ENCODE measurements at places on chromosomes 4 and X.

- no peak for DNase-seq
Measured at GRCh38 chr4:185263419-185263818, 54.0 kb downstream of the SNX25 start.

DNA sequence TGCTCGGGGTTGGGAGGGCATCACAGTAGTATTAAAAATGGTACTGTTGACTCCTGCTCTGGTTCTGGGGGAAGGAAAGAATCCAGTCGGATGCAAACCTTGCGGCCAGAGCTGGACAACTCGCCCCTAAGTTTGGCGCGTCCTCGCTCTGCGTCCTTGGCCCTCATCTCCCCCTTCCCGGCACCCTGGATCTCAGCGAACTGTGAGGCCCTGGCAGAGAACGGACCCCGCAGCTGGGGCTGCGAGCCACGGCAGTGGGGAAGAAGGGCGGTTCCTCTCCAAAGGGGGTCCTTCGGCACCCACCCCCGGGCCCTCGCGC lies 14.0 kb downstream of the ARHGEF6 start:
- no peak for DNase-seq

DNA sequence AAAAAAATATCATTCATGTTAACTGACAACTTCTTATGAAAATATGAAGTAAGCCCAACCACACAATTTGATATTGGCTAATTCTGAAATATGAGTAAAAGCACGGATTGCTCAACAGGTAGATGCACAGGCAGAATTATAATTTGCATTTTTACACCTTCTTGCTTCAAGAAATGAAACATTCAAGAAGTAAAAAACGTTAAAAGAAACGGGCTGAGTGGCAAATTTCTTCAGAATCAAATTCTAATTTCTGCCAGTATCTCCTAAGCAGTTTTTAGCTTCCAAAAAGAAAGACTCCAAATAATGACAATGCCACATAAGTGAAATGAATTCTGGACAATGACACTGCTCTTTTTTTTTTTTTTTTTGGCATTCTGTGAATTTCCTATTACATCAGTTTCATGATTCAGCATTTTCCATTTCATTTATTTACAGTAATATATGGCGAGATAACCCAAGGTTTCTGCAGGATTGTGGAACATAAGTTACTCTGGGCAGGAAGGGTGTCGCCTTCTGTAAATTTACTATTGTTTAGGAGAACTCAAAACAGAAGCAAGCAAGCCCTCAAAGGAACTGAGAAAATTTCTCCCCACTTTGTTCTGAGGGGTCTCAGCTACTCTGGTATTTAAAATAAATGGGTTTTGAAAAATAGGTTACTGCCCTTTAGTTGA lies 1.4 kb downstream of the SEL1L3 start:
- peak; percentile 47 for DNase-seq

DNA sequence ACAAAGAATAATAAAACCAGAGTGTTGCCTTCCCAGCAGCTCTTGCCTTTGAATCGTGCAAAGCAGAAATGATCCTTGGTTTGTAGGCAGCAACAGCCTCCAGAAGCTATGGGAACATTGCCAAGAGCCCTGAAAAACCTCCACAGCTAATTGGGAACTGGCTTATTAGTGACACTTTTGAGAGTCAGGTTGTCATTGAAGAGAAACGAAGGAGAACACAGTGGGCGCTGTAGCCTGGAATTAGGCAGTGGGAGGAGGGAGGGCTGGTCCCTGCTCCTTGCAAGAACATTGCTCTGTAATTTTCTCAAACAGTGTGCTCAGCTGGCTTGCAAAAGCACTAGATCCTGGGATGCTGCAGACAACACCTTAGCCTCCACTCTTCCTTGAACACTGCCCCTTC lies 331.5 kb upstream of the EMCN start:
- DNase-seq, result no peak

GRCh38 chr4:72900952-72901351 lies 168.6 kb downstream of the COX18 start:
- peak; percentile 16 for DNase-seq

DNA sequence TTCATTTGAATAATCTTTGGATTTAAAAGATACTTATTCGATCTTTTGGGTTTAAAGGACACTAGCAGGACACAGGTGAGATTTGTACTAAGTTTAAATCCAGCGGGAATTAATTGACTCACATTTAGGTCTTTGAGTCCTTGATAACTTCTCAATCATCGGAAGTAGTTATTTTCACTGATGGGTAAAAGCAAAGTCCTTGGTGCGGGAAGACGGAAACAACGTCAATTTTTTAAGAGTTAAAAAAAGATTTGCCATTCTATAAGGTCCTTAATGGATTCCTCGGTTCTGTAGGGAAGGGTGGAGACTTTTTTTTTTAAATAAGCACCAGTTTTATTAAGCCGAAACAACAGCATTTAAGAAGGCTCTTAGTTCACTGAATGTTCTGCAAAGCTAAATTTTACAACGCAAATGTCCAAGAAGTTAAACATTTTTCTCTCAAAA lies 2.9 kb downstream of the TMSB4X start:
- DNase-seq, result no peak

GRCh38 chr4:147629783-147630730 lies 12.9 kb downstream of the TMEM184C start:
- no peak for DNase-seq

GRCh38 chrX:102934624-102935023 lies 2.4 kb upstream of the RAB40AL start:
- DNase-seq, result peak; percentile 4

DNA sequence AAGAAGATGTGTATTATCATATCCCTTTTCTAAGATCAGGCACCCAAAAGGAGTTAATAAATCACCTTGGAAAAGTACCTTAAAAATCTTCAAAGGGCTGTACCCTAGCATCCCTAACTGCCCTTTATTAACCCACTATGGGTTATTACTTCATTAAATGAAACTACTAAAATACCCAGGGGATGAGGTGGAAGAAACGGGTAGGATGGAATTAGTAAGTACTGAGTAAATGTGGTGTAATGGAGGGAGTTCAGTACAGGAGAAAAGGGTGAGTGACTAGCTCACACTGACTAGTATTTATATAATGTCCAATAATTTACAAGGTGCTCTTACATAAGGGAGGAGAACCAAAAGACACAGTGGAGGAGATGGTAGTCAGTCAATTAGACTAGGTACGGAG lies 51.0 kb upstream of the RASGEF1B start:
- DNase-seq, result no peak

GRCh38 chr4:183435803-183436202 lies 8.6 kb upstream of the CDKN2AIP start:
- no peak for DNase-seq

GRCh38 chr4:69098470-69098869 lies 2.2 kb downstream of the UGT2B7 start:
- DNase-seq, result no peak

DNA sequence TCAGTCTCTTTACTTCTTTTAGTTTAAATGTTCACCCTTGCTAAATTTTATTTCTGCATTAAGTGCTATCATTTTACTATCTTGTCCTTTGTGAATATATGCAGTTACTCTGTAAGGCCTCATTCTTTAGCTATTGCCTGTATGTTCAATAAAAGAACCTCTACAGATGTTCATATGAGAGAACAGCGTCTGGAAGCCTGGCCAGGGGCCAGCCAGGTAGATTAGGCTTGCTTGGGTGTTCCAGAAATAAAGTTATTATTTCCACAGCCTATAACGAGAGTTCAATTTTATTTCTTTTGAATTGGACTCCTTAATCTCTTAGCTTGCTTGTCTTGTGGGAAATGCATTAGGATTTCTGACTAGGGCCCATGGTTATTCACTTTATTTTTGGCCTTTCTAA lies 214.5 kb downstream of the TLL1 start:
- no peak for DNase-seq

DNA sequence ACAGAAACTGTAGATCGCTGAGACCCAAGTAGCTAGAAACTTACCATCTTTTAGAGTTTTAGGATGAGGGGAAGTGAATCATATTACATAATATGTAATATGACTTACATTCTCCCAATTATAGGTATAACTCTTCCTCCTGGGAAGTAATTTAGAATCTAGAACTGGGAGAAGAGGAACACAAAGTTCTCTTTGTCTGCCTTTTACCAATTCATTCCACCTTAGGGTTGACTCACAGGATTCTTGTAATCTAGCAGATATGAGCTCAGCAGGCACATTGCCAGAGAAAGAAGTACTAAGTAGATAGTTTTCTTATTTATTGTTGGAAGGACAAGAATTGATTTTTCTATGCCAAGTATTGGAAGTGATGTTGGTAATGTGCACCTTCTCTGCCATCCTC lies 58.0 kb upstream of the CCSER1 start:
- peak; percentile 21 for DNase-seq

- DNase-seq, result peak; percentile 54
Measured at GRCh38 chr4:154807042-154807630, 26.1 kb downstream of the RBM46 start.

- DNase-seq, result no peak
Measured at GRCh38 chr4:28225689-28226353, 1365.2 kb downstream of the STIM2 start.

- DNase-seq, result no peak
Measured at GRCh38 chr4:112865443-112865842, 184.0 kb upstream of the ANK2 start.

GRCh38 chrX:71632923-71633657 lies 14.8 kb upstream of the CXCR3 start:
- DNase-seq, result no peak

DNA sequence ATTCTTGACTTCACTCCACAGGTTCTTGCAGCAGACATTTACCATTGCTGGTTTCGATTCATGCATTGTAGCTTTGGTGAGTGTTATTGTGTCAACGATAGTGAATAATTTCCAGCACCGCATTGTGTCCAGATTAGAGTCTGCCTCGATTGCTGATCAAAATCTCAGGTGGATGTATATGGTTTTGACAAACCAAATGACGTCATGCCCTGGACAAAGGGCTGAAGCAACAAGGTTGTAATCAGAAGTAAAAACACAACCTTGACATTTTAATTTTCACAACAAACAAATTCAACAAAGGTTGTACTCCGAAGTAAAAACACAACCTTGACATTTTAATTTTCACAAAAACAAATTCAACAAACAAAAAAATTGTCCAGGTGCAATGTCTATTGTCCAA lies 81.1 kb upstream of the WWC2 start:
- DNase-seq, result no peak

- peak; percentile 56 for DNase-seq
Measured at GRCh38 chrX:30735839-30736238, 82.6 kb downstream of the GK start.

DNA sequence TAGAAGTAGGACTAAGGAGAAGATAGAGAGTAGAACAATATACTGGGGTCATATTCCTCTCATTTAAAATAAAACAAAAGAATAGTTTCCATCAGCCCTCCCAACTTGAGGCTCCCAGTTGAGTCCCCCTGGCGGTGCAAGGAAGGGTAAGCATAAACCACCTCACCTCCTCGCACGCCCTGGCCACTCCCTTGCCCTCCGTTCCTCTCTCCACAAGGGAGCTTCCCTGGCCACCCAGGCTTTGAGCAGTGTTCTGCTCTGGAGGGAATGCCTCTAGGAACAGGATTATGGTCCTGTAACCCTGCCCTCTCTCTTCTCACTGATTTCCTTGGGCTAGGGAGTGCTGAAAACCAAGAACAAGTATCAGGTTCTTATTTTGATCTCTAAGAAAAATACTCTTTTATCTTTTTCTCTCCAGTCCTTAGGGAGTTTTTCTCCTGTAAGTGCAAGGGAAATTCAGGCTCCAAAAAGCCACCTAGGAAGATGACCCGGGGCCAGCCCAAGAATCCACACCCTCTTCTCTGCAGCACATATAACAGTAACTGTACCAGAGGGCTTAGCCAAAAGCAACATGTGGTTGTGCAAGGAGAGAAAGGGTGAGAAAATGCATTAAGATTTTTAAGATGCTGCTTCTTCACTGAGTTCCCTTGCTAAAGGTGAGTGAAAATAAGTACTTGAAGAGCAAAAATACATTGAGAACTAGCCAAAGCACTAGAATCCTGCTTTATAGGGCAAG lies 69.9 kb downstream of the USP38 start:
- DNase-seq, result no peak

GRCh38 chr4:68466185-68466584 lies 18.9 kb downstream of the TMPRSS11E start:
- peak; percentile 68 for DNase-seq

DNA sequence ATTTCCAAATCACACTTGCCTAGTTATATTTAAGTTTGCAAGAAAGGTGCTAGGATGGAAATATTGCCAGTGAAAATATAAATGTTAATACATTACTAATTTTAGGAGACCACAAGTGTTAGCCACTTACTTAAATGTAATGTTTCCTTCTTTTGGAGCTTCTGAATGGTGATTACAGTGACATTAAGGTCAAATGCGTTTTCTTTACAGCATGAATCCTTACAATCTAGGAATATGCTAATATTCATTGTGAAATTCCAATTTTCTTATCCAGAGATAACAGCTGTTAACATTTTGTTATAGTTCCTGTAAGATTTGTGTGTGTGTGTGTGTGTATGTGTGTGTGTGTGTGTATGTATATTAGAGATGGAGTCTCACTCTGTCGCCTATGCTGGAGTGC lies 70.2 kb upstream of the NUDT6 start:
- no peak for DNase-seq

DNA sequence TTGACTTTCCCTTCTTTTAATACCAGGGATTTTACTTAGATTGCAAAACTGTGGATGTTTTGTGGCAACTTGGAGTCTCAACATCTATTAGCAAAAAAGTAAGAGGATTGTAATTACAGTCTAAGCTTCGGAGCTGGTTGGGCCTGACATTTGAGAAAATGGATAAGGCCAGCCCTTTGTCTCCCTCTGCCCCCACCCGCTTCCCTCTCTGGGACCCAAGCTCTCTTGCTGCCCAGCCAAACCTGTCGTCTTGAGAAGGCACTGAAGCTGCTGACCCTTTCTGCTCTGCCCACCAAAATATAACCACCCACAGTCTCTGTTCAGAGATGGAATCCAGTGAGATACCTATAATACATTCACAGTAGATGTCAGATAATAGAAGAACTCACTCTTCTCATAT lies 49.6 kb downstream of the SHROOM3 start:
- DNase-seq, result no peak

DNA sequence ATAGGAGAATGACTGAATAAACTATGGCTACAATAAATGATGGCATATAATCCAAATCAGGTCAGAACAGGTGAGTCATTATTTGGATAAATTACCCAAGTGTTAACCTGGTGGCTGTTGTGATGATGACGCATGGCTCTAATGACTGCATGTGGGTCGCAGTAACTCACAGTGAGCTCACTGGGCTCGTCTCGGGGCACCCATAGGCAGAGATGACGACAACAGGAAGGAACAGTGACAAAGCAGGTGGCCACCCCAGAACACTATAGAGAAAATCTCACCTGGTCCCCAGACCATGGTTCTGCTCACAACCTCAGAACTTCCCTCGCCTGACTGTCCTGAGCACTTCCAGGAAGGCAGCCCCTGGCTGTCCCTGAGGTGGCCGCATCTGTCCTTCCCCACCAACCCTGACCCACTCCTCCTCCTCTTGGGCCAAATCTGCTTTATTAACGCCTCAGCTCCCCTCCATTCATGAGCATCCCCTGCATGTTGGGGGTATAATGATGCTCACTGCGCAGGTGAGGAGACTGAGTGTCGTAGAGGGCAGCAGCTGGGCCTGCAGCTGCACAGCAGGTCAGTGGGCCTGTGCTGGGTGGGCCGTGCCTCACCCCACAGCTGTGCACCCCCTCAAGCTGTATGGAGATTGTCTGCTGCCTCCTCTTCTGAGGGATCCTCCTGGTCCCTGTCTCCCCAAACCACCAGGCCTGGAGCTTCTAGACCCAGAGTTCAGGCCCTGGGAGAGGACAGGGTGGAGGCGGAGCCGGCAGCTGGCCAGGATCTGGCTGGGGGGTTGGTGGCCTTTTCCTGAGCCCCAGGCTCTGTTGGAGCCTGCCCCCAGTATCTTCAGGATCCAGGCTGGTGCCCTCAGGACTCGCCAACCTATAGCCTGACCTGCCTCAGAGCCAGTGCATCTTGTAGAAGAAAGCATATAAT lies 30.9 kb upstream of the FAM156A start:
- no peak for DNase-seq

All from IMR-90 (cell line).